RPMI7951 (cell line): ENCODE measurements at places on chromosomes 12 and 14.
A peak's percentile ranks its signal among the peaks of the same experiment; 100 is the strongest.

DNA sequence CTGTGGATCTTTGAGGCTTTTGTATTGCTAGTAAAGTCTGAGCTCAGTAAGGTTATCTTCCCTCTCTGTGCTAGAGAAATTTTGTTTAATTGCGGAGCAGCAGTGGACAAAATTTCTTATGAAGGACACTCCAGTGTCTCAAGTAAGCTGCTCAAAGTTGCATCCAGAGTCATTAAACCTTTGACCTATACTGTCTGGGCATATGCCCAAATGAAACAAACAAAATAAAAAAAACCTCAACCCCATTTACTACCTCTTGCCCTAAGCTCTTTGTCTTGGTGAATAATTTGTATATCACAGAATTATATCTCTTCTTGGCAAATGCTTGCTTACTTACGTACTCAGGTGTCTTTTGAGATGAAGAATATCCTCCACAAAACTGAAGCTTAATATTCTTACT, 465.2 kb downstream of the SOX5 start:
- DNase-seq: no peak

DNA sequence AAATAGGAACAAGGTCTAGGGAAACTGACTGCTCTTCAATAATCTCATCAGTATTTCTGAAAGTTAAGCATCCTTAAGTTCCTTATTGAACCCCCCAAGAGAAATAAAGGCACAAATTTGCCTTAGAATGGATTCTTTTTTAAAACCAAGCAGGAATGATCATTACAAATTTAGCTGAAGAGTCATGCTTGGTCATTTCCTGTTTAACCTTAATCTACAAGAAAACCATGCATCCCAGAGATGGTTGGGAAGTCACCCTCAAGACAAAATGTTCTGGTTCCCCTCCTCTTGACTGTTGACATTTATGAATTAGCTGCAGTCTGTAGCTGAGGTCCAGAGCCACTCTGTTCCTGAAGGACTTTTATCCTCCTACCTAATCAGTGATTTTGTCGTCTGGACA, 291.8 kb upstream of the G2E3 start:
- DNase-seq: peak; percentile 13

GRCh38 chr12:111777345-111778045, 10.8 kb downstream of the ALDH2 start:
- no peak for DNase-seq

GRCh38 chr14:105748204-105748578, 221.8 kb downstream of the TMEM121 start:
- peak; percentile 54 for DNase-seq

- DNase-seq: no peak
Measured at GRCh38 chr12:4032924-4033615, 159.9 kb upstream of the PARP11 start.

DNA sequence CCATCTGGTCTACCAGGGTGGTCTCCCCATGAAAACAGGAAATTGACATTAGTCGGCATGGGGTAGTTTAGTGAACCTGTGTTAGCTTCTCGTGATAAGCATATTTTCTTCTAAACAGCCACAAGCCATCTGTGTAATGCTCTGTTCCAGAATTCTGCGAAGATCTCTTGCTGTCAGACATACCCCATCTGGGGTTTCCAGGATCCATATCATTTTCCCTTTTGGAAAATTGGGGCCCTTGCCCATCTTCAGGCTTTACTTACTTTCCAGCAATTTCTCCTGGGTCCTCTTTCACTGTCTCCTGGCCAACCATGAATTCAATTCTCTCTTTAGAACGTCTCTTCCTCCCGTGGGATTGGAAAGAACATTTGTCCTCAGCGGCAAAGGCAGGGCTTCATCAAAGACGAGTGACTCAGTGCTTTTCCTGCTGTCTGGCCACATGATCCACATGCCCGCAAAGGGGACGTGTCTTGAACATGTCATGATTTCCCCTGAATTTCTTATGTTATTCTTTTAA, 21.4 kb upstream of the NCOR2 start:
- DNase-seq: peak; percentile 75

- no peak for DNase-seq
Measured at GRCh38 chr12:110718222-110718908, 24.3 kb downstream of the PPP1CC start.

DNA sequence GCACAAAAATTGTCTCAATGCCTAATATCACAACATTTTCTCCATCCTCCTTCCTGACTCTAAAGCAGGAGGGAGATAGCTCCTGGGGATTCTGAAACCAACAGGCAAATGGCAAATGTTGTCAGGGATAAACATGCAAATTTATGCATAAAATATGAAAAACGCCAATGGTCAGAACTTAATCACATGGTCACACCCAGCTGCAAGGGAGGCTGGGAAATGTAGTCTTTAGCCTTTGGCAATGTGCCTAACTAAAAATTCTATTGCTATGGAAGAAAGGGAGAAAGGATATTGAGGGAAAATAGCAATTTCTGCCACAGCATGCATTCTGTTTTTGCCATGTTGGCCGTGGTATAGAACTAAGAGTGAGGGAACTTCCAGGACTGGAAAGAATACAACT, 11.7 kb upstream of the OASL start:
- peak; percentile 24 for DNase-seq

DNA sequence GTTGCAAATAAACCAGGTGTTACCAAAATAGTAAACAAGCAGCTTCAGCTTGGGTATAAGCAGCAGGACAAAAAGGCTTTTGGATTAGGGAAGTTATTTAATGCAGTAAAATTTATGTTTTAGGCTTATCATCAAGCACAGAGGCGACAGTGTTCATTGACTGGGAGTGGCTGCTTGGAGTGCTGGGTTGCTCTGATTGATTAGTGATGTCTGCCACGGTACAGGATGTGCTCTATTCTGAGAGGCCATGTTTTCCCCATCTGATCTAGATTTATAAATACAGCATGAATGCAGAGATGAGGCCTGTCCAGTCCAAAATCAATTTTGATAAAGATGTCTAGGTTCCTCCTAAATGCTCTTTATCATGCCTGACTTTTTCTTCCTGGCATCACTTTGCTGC, 83.5 kb downstream of the MAP1LC3B2 start:
- no peak for DNase-seq

DNA sequence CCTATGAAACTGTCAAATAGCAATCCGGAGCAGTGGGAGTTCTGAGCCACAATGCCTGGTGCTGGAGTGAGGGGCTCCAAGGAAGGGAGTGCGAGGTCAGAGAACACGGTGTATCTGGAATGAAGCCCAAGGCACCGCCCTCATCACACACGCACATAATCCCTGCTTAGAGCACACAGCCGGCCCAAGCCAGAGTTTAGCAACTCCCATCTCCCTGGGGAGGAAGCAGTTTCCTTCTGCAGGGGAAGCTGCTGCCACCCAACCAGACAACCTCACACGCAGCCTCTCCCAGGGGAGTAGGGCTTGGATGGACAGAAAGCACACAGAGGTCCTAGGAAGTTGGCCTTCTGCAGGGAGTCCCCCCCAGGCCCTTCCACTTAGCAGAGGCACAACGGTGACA, 31.3 kb downstream of the ACTN1 start:
- DNase-seq: peak; percentile 72

- DNase-seq: no peak
Measured at GRCh38 chr12:93135286-93136239, 206.5 kb upstream of the EEA1 start.

GRCh38 chr14:52553002-52553670, 500 bp downstream of the GPR137C start:
- peak; percentile 16 for DNase-seq

GRCh38 chr12:24659016-24659415, 289.9 kb downstream of the BCAT1 start:
- DNase-seq: no peak

DNA sequence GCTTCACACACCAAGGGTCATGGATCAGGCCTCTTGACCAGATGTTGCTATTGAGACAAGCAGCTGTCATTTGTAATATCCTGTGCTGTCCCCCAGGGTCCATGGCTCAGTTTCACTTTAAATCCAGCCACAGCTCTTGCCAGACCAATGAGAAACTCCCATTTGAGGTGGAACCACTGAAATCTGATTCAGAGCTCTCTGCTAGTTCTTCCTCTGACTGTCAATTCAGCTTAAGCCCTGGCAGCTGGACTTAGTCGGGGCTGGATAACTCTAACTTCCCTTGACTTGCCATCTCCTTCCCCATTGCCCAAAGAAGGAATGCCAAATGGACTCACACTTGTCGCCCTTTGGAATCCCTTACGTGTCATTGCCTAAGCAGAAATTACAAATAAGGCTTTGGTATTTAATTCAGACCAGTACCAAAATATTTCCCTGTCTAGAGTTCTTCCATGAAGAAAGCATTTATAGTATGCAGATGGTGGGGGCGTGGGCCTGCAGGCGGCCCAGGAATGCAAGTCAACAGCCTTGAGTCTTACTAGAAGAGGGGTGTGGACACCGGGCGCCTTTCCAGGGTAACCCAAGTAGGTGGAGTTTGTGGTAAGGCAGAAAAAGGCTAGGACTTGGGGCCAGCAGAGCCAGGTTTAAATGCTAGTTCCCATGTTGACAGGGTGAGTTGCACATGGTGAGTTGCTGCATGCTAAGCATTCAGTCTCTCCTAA, 96.9 kb upstream of the TMPO start:
- peak; percentile 86 for DNase-seq

- no peak for DNase-seq
Measured at GRCh38 chr12:67790660-67791059, 142.1 kb downstream of the DYRK2 start.

- DNase-seq: no peak
Measured at GRCh38 chr12:25107920-25108319, 87.0 kb downstream of the DNAI7 start.

DNA sequence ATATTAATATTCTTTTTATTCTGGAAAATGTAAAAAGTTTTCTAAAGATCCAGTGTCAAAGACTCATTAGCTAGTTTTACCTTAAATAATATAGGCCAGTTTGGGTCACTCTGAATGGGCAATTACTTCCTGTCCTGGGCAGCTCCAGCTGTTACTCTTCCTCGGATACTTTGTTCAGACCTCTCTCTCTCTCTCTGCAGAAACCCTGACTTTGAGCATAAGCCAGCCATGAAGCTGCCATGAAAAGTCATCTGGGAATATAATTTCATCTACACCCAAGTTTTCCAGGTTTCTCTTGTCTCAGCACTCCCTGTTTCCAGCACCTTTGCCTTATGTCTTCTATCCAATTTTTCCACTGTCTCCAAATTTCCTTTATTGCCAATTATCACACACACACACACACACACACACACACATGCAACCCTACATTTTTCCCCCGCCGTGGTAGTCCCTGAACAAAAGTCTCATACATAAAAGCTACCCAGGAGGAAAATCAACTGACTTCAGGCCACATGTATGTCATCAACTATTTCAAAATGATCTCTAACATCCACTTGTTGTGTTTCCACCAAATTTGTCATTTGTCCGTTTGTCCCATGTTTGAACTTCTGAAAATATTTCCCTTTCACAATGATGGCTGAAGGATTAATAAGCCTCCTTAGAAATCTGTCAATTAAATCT, 318.1 kb downstream of the SSPN start:
- no peak for DNase-seq

- DNase-seq: no peak
Measured at GRCh38 chr12:105855361-105856047, 283.2 kb downstream of the NUAK1 start.

GRCh38 chr14:96940009-96940408, 142.8 kb downstream of the VRK1 start:
- peak; percentile 13 for DNase-seq

GRCh38 chr14:91482263-91483013, 27.7 kb downstream of the PPP4R3A start:
- DNase-seq: no peak

DNA sequence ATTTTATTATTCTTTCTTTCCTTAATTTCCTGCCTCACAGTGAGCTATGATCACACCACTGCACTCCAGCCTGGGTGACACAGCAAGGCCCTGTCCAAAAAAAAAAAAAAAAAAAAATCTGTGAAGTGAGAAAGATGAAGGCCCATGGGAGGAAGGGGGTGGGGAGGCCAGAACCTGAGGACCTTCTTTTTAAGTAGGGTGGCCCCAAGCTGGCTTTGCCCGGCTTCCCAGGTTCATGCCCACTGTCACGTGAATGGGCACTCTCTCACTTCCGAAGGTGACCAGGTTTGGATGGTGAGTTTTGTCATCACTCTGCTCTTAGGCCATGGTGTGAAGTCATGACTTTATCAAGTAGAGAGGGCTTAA, 82.3 kb downstream of the TNFAIP2 start:
- DNase-seq: no peak

DNA sequence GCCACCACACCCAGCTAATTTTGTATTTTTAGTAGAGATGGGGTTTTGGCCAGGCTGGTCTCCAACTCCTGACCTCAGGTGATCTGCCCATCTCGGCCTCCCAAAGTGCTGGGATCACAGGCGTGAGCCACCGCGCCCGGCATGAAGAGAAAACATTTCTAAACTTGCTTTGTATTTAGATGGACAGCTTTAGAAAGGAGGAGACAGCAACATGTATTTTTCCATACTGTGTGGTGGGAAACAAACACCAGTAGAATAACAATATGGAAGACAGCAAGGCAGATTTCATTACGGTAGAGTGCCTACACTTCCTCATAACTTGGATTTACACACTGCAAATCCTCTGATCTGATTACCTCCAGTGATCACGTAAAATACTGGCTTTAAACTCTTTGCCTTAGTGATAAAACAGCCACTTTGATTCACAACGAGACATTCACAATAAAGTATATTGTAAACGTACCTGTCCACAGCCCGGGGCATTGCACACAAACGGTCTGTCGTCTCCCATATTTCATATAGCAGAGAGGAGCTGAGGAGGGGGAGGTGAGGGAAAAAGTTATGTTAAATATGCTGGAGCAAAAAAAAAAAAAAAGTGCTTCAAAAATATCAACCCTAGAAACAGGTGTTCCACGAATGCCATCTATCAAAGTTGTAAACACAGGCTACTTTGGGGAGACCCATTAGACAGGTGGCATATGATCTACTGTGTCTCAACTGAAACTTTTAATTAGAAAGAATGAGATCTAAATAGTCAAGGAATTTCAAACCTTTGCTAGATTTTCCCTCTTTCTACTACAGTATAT, 25.5 kb downstream of the ATF7 start:
- DNase-seq: no peak

DNA sequence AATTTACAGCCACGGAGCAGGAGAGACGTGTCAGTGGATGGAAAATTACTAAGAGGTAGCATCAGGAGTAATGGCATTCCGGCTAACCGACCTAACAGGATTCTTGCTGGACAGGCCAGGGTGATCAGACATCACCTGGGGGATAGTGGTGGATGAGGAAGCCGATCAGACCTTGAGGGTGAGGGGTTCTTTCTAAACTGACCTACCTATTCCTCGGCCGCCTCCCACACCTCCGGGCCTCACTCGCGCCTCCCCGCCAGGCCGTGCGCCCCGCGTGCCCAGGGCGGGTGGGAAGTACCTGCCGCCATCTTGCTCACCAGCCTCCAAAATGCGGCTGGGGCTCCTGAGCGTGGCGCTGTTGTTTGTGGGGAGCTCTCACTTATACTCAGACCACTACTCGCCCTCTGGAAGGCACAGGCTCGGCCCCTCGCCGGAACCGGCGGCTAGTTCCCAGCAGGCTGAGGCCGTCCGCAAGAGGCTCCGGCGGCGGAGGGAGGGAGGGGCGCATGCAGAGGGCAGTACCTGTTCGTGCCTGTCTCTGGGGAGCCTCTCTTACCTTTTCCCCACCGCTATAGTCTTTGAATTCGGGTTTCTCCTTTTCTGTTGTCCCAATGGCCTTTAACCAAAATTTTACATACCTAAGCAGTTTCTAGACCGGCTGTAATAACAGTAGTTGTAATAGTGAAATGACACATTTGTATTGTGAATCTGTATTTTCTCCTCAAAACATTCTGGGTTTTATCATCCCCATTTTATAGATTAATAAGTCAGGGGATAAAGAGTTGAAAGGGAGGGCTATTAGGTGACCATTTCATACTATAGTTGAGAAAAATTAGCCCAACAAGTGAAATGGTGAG, at the start of gene TMPRSS12:
Gene TMPRSS12 (plus strand): TSS at position 290 of the 857 bp plus-strand sequence. CDS start 39 bp downstream, at position 329.
- no peak for DNase-seq

GRCh38 chr12:72081777-72082176, 143.1 kb downstream of the TPH2 start:
- no peak for DNase-seq
